Breast epithelium (tissue), 4 donors: ENCODE measurements at places on chromosomes 1 and 21. TPM values are rescaled to one million over a fixed set of nuclear protein-coding genes. Genes with fewer than 3 reads are reported as not detected.

Gene LCE1E
- not detected for total RNA-seq

Gene PRKAB2
- total RNA-seq = 14.1 TPM

Gene CD244
- 0.66 TPM for total RNA-seq

Gene TMPRSS2
- total RNA-seq = 32.1 TPM

DNA sequence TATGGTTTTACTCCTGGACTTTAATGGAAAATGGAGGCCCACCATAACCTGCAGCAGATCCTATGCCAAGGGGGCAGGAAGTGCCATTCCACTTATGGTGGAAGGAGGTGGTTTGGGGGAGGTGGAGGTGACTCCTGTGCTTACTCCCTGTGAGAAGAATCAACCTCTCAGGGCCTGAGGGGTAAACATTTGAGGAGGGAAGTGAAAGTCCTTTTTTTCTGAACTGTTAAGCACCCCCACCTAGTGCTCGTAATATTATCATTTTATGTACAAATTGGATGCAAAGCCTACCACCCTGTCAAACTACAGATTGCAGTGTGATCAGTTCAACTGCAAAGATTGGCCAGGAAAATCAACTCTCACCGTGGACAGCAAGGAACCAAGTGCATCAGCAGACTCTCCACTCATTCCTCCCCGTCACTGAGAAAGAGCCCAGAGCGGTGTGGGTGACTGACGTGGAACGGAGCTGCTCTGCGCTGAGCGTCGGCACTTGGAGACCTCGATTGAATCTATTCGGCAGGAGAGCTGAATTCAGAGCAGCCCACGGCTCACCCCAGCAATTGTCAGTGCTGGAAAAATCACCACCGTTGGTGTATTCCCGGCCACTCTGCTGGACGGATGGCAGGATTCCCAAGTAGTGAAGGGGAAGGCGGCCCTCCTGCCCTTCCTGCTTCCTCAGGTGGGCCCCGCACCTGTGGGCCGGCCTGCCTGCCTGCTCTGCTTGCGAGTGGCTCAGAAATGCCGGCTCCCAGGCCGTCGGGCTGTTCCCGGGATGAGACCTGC, 46.8 kb upstream of the COX20 start:
- H3K4me1 ChIP-seq = no peaks in the 10 kb centered on the region
- no peak for DNase-seq
- H3K4me3 ChIP-seq = no peak overlapping the region
- H3K36me3 ChIP-seq = no peaks in the 10 kb centered on the region
- no peaks in the 10 kb centered on the region for H3K27me3 ChIP-seq

DNA sequence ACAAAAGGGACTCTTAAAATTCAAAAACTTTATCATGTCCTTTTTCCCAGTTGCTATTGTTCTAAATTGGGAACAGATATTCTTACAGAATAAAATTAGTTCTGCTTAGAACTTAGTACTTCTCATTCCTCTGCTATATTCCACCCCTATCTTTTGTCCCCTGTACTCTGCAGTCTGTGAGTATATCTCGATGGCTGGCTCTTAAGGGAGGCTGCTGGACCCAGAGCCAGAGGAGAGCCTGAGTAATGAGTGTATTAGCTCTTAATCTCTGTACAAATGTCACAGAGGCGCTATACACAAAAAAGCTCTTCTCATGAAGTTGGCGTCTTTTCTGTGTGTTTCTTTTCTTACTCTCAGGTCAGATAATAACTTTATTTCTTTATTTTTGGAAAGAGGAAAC, 423.4 kb downstream of the ZP4 start:
- H3K27ac ChIP-seq = no peak overlapping the region
- no peaks in the 10 kb centered on the region for H3K27me3 ChIP-seq
- no peaks in the 10 kb centered on the region for H3K4me1 ChIP-seq

GRCh38 chr1:183218027-183218618, 32.1 kb downstream of the LAMC2 start:
- no peak overlapping the region for H3K4me3 ChIP-seq
- no peaks in the 10 kb centered on the region for H3K27me3 ChIP-seq
- H3K27ac ChIP-seq = peak overlapping the region; percentile 50
- H3K4me1 ChIP-seq = no peaks in the 10 kb centered on the region
- no peak for DNase-seq

DNA sequence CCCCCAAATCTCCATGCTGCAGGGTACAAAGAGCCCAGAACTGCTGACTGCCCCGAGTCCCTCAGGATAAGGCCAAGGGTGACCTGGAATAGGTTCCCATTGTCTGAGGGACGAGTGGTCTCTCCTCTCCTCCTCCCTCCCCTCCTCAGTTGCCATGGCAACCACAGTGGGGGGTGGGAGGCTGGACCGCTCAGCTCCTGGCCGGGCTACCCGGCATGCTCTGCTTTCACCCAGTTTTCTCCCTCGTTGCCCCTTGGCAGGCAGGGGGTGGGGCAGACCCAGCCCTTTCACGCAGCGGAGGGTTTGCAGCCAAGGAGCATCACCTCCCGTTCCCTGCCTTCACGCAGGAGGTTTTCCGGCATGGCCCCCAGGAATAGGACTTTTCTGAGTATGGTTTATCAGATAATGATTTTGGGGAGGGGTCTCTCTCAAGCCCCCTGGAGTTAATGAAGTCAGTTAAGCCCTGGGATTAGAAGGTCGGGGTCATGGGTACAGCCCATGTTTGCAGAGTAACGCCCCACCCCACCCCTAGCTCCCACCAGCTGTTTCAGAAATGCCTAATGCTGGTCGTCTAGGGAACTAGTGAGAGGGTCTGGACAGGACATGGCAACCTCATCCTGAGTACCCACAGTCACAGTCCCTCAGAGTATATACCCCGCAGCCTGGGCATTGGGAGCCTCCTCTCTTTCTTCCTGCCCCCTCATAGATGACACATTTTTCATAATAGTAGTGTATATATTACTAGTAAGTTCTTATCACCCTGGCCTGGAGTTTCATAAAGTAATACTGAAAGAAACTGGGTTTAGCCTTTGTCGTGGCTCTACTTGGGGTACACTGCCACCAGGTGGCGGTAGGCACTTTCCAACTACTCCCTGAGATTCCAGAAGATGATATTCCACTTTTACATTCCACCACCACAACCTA, 20.7 kb downstream of the C1QB start:
- H3K36me3 ChIP-seq = no peaks in the 10 kb centered on the region
- H3K4me1 ChIP-seq = no peaks in the 10 kb centered on the region
- DNase-seq = no peak
- peaks cover 21% of the 10 kb centered on the region for H3K27me3 ChIP-seq
- no peak overlapping the region for H3K27ac ChIP-seq
- H3K4me3 ChIP-seq = no peak overlapping the region
